ENCODE measurements at places on chromosomes 13 and 19. TPM values are rescaled to one million over a fixed set of nuclear protein-coding genes. Genes with fewer than 3 reads are reported as not detected.

Gene SRRM5
- not detected for total RNA-seq

DNA sequence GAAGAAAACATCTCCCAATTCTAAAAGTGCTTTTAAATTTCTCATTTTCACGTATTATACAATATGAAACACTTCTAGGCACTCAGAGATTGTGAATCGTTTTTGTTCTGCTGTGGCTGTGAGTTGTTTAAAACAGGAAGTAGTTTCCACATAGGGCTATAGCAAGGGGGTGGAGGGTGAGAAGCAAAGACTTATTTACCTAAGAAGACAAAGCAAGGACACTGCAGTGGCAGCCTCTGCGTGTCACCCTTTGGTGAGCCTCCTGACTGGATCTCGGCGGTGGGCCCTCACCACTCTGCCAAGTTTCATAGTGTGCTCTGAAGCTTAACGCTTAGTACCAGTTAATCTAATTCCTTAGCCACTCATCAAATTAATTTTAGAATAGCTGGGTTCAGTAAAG, 56.8 kb downstream of the TNFSF13B start:
- DNase-seq: no peak

Gene IFNL1
- not detected for total RNA-seq

- no peak for DNase-seq
Observed at GRCh38 chr13:103487841-103488240, 421.6 kb upstream of the SLC10A2 start.

- no peak for DNase-seq
Observed at GRCh38 chr13:35787937-35788336, 311.4 kb upstream of the MAB21L1 start.

GRCh38 chr13:48253849-48254248, 20.8 kb downstream of the ITM2B start:
- DNase-seq: no peak

Gene PGLYRP1
- total RNA-seq: not detected

All from MG63 (cell line).